Non-pigmented ciliary epithelial cell (primary cell): ENCODE measurements at places on chromosomes 3 and 15.

DNA sequence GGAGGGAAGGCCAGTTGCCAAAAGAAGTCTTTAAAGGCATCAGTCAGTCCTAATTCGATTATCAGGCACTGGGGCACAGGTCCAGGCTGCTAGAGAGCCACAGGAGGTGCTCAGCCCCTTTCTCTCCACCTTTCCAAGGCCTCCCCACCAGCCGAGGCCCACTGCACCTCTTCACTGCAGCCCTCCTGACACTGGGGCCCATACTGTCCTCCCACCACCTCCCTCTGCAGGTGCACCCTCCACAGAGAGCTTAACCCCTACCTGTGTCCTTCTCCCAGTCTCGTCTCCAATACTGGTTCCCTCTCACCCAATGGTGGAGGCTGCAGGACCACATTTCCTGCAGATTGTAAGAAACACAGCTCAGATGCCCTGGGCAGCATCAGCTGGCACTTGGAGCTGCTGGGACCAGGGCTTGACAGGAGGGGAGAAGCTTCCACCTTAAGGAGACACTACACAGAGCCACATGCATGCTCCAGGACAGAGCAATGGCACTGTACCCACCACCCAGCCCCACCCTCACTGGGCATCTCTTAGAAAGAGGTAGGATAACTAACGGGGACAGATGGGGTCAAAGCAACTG lies 81.6 kb upstream of the PRR20G start:
- DNase-seq, result no peak

GRCh38 chr3:31523543-31523942 lies 9.2 kb upstream of the STT3B start:
- DNase-seq, result no peak

DNA sequence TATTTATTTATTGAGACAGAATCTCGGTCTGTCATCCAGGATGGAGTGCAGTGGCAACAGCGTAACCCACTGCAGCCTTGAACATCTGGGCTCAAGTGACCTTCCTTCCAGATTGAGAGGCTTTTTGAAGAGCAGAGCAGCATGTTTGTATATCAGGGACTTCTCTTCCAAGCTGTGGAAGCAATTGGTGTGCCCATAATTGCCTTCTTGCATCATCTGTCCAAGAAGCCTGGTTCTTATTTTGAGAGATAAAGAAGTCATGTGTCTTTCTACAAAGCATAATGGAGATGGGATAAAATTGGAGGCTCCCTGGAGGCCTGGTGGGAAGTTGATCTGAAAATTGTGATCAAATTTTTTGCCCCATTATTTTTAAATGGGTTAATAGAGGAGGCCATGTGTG lies 183.8 kb upstream of the MCTP2 start:
- DNase-seq, result no peak

DNA sequence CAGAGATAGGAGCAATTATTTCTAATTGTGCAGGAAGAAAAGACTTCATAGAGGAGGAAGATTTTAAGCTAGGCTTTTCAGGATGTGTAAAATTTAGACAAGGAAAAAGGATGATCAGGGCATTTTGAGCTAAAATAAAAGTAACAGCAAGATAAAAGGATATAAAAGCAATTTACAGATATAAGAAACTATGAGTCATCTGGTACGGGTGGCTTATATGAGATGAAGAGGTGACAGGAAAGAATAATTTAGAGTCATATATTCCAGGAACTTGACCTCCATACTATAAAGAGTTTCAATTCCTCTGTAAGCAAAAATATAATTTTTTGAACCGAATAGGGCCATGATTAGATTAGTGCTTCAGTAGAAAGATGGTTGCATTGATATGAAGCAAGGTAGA lies 273.7 kb downstream of the RBMS3 start:
- no peak for DNase-seq

GRCh38 chr3:157488144-157488543 lies 15.1 kb downstream of the VEPH1 start:
- no peak for DNase-seq

- DNase-seq, result no peak
These were observed 94.8 kb upstream of the FEZF2 start for GRCh38 chr3:62467966-62468722.

DNA sequence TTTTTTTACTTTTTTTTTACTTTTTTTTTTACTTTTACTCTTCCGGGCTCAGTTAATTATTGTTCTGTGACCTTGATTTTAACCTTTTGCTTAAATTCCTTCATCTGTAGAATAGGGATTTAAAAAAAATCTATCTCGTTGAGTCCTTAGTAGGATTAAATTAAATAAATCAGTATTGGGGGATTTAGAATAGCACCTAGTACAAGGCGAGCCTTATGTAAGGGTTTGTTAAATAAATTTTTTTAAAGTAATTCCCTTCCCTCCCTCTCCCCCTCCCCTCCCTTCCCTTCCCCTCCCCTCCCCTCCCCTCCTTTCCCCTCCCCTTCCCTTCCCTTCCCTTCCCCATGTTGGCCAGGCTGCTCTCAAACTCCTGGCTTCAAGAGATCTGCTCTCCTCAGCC lies 287.2 kb upstream of the KCNH8 start:
- no peak for DNase-seq

- no peak for DNase-seq
These were observed 149.0 kb downstream of the WDR76 start for GRCh38 chr15:43975770-43976169.

- DNase-seq, result peak; percentile 65
These were observed 98.5 kb upstream of the TSC22D2 start for GRCh38 chr3:150309557-150309956.

DNA sequence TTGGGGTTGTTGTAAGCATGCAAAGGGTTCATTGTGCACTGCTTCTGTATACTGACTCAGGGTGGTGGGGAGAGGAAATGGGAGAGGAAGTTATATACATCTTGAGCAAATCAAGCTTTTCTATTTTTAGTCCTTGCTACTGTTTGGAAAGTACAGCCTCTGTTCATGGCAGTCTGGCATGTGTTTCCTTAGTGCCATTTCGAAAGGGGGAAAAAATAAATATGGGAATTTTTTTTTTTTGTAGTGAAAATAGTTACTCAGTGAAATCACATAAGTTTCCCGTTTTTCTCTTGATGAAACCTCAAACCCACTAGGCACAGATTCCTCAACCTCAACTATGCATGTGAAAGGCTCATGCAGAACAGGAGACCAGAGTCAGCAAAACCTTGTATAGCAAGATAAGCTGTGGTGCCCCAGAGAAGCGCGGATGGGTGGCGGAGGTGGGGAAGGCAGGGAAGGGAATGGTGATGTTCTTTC lies 353.3 kb downstream of the LPP start:
- peak; percentile 95 for DNase-seq

DNA sequence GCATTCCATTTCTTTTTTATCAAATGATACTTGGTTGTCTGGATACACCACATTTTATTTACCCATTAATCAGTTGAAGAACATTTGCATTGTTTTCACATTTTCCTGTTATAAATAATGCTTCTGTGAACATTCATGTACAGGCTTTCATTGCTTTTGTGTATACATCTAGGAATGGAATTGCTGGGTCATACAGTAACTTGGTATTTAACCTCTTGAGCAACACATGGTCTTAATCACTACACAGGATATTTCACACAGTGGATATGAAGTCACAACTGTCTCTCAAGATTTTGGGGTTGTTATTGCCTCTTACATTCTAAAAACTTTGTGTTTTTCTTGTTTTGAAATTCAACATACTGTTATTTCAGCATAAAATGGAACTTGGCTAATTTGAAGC lies 48.2 kb downstream of the C3orf85 start:
- DNase-seq, result no peak

- DNase-seq, result no peak
These were observed 36.7 kb downstream of the CMTM7 start for GRCh38 chr3:32428092-32429068.

GRCh38 chr15:44101286-44101685 lies 93.8 kb downstream of the FRMD5 start:
- DNase-seq, result no peak

DNA sequence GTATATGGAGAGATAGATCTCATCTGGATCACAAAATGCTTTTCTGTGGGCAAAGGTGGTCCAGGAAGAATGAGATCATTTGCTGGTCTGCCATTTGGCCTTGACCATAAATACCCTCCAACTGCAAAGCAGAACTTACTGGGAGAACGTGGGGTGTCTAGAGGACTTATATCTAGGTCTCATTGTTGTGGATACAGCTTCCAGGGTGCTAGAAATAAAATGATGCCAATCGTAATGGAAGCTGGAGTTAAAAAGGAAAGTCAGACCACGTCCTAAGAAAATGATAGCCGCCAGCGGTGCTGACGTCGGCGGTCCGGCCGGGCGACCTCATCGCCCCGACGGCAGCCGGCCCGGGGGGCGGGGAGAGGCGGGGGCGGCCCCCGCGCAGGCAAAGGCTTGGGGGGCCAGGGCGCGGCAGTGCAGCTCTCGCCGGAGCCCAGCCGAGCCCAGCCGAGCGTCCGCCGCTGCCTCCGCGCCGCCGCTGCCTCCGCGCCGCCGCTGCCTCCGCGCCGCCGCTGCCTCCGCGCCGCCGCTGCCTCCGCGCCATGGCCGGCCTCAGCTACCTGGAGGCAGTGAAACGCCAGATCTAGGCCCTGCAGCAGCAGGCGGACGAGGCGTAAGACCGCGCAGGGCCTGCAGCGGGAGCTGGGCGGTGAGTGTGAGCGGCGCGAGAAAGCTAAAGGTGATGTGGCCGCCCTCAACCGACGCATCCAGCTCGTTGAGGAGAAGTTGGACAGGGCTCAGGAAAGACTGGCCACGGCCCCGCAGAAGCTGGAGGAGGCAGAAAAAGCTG lies 89.5 kb downstream of the EOMES start:
- no peak for DNase-seq

GRCh38 chr15:84886211-84886983 lies 1.9 kb downstream of the SLC28A1 start:
- no peak for DNase-seq

DNA sequence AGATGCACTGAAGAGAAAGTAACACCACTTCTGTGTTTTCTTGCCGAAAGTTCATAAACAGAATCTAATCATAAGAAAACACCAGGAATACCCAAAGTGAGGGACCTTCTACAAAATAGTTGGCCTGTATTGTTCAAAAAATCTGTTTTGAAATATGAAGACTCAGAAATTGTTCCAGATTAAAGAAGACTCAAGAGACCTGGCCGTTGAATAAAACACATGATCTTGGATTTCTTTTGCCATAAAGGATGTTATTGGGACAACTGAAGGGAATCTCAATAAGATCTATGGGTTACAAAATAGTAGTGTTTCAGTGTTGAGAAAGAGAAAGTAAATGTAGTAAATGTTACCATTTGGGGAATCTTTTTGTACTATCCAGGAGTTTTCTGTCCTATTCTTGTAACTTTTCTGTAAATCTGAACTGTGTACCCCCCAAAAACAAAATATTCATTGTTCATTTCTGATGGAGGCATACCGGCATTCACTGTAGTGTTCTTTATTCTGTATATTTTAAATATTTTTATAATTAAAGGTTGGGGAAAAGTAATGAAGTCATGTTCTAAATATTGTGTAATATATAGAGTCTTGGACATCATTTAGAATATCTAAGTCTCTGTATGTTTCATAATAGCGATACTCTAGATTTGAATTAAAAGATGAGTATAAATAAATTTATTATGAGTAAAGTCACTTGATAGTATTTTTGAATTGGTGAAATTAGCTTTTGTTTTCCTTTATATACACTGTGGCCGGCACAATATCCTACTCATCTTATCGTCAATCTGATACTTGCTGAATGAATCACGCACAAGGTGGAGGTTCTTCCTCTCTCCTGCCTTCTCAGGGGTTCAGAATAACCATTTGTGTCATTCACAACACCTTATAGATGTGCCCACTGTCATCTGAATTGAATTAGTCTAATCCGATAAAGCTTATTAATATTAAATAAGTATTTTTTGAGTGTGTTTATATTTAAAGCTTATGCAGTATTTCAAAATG lies 66.7 kb downstream of the TRAK1 start:
- DNase-seq, result no peak

DNA sequence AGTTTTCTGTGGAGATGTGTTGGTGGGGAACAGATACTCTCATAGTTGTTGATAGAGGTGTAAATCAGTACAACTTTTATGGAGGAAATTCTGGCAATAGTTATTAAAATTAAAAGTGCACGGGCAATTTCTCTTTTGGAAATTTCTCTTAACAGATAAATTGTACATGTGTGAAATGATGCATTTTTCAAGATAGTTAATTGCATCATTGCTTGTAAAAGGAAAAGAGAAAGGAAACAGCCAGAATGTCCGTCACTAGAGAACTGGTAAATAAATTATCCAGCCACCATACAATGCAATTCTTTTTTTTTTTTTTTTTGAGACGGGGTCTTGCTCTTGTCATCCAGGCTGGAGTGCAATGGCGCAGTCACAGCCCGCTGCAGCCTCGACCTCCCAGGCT lies 14.2 kb downstream of the ZNF710 start:
- no peak for DNase-seq

- DNase-seq, result no peak
These were observed 61.9 kb downstream of the LRRK1 start for GRCh38 chr15:100981086-100981485.

GRCh38 chr3:13141183-13141582 lies 68.0 kb upstream of the IQSEC1 start:
- no peak for DNase-seq

GRCh38 chr3:144622845-144623244 lies 651.2 kb downstream of the DIPK2A start:
- no peak for DNase-seq

GRCh38 chr3:100769693-100770092 lies 60.4 kb downstream of the TFG start:
- DNase-seq, result no peak

- peak; percentile 17 for DNase-seq
These were observed 38.7 kb downstream of the GUCA1C start for GRCh38 chr3:108914774-108915641.

GRCh38 chr15:92455271-92455670 lies 61.6 kb downstream of the ST8SIA2 start:
- no peak for DNase-seq

DNA sequence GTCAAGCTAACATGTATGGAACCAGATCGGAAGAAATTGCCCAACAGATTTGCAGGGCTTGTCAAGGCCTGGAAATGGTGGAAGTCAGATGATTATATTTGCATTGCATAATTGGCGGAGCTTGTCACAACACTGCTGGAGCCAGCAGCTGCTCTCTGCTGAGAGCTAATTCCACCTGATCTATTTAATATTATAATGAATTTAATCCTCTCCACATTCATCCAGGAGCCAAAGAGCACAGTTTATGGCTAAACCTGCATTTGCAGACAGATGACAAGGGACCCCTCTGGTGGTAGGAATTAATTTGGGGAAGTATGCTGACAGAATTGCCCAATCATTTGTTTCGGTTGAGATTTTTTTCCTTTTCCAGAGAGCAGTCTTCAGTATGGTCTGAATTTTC lies 730.2 kb downstream of the TUSC7 start:
- DNase-seq, result no peak
